ENCODE measurements at places on chromosomes 11 and 22.

DNA sequence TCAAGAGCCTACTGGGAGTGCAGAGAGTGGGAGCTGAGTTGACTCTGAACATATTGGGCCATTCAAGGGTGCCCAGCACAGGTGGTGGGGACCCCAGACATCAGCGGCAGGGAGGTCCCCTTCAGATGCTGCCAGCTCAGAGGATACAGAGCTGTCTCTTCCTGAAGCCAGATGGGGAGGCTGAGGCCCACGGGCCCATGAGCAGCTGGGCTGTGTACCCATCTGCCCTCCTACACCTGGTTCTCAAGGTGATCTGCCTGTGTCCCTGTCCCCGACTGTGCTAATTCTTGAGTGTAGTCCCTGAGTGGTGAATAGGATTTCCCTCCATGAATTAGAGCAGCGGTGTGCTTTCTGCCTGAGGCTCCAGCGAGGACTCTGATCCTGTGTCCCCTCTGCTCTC is 76.3 kb downstream of the MICAL2 start:
- no peak for DNase-seq

- DNase-seq, result no peak
Observed at GRCh38 chr11:85076535-85077330, 550.4 kb downstream of the DLG2 start.

- no peak for DNase-seq
Observed at GRCh38 chr11:115379528-115379927, 124.7 kb downstream of the CADM1 start.

DNA sequence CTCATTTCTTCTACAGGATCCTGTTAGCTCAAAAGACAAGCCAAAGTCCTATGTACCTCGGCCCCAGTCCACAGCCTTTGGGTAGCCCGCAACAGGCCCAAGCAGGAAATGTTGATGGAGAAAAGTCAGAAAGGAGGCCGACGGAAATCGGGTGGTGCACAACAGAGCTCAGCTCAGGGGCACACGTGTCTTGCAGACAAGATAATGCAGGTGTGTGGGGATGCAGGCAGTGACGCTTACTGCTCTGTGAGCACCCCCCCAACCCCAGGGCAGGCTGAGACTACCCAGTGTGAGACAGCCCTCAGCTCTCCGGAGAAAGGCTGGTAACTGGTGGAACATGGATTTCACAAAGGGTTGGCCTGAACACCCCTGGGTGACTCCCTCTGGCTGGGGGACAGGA is 4.3 kb upstream of the PDE2A start:
- DNase-seq, result no peak

- no peak for DNase-seq
Observed at GRCh38 chr11:69587454-69588090, 53.4 kb upstream of the CCND1 start.

GRCh38 chr11:96781082-96781481 is 391.3 kb downstream of the JRKL start:
- no peak for DNase-seq

DNA sequence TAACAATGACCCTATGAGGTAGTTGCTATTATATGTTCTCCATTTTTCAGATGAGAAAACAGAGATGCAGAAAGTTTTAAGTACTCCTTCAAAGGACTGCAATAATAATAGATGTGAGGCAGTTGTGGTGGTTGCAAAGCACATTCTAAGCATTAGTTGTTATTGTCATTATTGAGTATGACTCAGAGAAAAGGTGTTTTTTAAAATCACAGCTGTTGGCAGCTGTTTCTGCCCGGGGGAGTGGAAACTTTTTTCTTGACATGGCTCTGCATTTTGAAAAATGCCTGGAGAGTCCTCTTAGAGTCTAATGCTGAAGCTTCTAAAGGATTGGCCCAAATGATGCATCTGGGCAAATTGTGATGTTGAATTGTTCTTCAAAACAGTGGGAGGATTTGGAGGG is 244.5 kb upstream of the MPPED2 start:
- no peak for DNase-seq

Measured in NCI-H526 (cell line).